ENCODE measurements at places on chromosomes 3 and 15.
A peak's percentile ranks its signal among the peaks of the same experiment; 100 is the strongest.

DNA sequence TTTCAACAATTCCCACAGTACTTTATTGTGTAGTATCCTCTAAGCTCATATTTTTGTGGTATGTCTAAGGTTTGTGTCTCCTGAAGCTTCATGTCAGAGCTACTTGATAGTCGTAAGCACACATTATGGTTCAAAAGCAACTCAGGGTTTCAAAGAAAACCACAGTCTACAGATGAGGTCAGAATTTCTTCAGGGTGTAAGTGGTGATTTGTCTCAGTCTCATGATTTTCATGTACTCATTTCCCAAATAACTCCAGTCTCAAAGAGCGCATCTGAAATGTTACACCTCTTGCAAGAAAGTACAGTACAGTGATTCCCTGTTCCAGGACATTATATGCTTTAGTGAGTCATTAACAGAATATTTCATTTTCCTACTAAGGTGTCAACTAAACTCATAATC is 47.5 kb upstream of the SSR3 start:
- DNase-seq: no peak

- no peak for DNase-seq
Measured at GRCh38 chr3:8745619-8746370, 12.2 kb downstream of the CAV3 start.

- no peak for DNase-seq
Measured at GRCh38 chr3:174749143-174749542, 110.0 kb upstream of the NAALADL2 start.

- peak; percentile 50 for DNase-seq
Measured at GRCh38 chr3:3798631-3799113, 559 bp upstream of the LRRN1 start.

- no peak for DNase-seq
Measured at GRCh38 chr3:97917813-97918536, 54.3 kb downstream of the RIOX2 start.

- DNase-seq: no peak
Measured at GRCh38 chr15:101055411-101055810, 136.3 kb downstream of the LRRK1 start.

DNA sequence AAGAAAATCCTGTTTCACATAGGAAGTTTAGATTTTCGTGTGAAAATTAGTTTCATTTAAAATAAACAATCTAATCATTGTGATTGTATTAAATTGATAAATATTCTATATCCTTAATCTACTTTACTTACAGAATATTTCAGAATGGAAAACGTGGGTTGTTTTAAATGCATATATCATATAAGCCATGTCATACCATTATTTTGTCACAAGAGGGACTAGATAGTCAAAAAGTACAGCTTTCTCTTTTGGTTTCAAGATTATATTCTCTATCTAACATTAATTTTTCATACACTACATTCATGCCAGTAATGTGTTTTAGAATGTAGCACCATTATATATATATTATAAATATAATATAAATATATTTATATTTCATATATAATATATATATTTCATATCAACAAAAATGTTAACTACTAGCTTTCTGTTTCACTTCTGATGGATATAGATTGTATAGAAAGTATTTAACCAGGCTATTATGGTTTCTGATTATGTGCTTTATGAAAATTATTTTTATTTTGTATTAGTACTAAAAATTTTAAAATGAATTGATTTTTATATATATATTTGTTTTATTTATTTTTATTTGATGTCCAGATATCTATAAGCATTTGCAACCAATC is 45.3 kb downstream of the OSTN start:
- no peak for DNase-seq

- no peak for DNase-seq
Measured at GRCh38 chr3:51295625-51296024, 89.5 kb upstream of the MANF start.

DNA sequence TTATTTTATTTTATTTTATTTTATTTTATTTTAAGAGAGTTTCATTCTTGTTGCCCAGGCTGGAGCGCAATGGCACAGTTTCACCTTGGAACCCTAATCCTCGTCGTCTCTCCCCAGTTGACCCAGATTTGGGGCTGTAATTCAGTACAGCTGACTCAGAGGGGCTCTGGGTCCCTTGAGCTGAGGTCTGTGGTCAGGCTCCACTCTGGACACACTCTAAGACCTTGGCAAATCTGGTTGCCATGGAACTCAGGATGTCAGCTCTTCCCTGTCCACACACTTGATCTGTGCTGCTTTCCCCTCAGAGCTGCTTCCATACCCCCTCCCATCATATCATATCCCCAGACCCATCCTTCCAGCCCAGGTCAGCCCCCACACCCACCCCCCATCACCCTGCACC is 675 bp upstream of the CYP11A1 start:
- DNase-seq: no peak

DNA sequence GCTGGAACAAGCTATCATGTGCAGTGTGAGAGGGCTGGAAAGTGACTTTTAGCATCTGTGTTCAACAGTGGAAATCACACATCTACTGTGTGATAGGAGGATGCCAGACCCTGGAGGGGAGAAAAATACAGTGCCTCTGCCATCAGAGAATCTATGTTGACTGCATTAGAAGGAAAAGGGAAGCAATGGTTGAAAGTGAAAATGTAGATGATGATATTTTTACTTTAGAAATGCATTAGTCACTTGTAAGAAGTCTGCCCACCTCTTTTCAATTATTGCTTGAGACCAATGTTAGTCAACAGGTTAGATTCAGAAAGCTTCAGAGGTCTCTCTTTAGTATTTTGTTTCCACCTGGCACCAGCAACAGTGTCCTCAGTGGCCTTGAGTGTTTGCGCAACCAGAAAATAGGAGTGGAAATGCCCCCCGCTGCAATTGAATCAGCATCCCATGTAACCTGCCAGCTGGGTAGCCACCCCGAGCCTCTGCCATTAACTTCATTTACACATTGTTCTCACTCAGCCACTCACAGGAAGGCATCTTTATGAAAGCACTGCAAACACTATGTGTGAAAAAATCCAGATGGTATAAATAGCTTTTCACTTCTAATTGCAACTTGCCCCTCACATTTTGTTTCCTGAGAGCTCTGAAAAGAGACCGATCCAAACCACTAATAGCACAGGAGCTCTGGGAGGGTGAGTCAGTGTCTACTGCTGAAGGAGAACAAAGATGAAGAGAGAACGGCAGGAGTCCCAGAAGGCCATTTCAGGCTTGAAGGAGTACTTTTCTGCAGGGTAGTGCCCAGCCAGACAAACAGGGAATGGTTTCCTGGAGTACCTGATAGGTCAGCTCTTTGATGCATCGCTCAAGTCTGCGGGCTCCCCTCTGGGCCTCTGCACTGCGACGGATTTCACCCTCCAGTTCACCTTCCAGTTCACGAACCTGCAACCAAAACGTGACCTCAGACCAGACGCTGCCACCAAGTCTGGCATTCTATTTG is 92.1 kb downstream of the HHLA2 start:
- DNase-seq: no peak

DNA sequence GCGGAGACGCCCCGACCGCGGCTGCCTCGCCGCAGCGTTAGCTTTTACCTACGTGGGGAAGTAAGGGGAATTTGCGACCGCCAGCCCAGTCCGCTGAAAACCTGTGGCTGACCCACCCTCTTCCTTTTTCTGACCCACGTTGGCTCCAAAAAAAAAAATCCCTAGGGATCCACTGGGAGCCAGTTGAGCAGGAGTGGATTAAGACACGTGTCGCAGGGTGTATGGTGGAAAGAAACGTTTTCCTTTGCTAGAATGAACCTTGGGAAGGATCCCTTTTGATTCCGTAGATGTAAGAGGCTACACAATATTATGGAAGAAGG is 575 bp upstream of the PCYT1A start:
- no peak for DNase-seq

- no peak for DNase-seq
Measured at GRCh38 chr3:64329037-64329436, 103.8 kb upstream of the PRICKLE2 start.

- DNase-seq: no peak
Measured at GRCh38 chr3:170889132-170889531, 19.1 kb upstream of the RPL22L1 start.

DNA sequence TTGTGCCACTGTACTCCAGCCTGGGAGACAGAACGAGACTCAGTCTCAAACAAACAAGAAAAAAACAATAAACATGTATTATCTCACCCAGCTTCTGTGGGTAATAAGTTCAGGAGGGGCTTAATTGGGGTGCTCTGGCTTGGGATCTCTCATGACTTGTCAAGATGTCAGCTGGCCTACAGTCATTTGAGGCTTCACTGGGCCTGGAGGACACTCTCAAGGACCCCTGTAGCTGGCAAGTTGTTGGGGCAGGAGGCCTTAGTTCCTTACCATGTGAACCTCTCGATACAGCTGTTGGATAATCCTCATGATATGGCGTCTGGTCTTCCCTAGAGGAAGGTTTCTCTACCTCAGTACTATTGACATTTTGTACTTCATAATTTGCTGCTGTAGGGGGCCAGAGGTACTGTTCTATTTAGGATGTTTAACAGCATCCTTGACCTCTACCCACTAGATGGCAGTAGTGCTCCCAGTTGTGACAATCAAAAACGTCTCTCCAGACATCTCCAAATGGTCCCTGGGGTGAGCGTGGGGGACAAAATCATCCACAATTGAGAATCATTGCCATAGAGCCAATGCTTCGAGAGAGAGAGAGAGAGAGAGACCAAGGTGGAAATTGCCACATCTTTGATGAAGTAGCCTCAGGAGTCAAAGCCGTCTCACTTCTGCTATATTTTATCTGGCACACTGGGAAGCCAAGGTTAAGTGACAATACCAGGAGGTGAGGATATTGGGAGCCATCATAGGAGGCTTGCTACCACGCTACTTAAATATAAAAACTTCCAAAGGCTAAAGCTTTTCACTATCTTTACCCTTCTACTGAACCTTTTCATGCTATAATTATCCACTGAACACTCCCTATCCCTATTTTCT is 23.9 kb upstream of the SLTM start:
- peak; percentile 15 for DNase-seq

GRCh38 chr15:22939051-22939450 is 41.1 kb downstream of the CYFIP1 start:
- no peak for DNase-seq

- no peak for DNase-seq
Measured at GRCh38 chr15:99762288-99762687, 29.1 kb upstream of the LYSMD4 start.

GRCh38 chr3:101527906-101528305 is 14.9 kb upstream of the SENP7 start:
- no peak for DNase-seq

- DNase-seq: no peak
Measured at GRCh38 chr3:189561256-189561655, 69.9 kb upstream of the TP63 start.

- DNase-seq: no peak
Measured at GRCh38 chr3:82055792-82056191, 294.3 kb upstream of the GBE1 start.

DNA sequence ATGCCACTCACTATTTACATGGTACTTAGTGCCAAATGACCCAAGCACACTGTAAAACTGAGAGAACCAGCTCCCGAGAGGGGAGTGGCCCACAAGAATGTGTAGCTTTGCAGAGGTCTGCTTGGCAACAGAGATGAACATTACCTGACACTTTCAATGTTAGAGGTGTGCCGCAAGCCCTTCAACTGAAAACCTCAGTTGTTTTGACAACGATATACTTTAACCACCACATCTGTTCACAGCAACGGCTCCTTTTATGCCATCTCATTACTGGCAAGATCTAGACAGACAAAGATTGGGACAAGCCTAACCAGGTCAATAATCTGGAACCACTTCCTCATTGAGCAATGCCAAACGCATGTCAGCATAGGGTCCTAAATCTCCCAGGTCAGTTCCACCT is 23.7 kb downstream of the NEK10 start:
- DNase-seq: no peak

- DNase-seq: no peak
Measured at GRCh38 chr3:25035526-25035925, 392.5 kb upstream of the RARB start.

GRCh38 chr3:45211466-45212094 is 14.5 kb downstream of the TMEM158 start:
- no peak for DNase-seq

DNA sequence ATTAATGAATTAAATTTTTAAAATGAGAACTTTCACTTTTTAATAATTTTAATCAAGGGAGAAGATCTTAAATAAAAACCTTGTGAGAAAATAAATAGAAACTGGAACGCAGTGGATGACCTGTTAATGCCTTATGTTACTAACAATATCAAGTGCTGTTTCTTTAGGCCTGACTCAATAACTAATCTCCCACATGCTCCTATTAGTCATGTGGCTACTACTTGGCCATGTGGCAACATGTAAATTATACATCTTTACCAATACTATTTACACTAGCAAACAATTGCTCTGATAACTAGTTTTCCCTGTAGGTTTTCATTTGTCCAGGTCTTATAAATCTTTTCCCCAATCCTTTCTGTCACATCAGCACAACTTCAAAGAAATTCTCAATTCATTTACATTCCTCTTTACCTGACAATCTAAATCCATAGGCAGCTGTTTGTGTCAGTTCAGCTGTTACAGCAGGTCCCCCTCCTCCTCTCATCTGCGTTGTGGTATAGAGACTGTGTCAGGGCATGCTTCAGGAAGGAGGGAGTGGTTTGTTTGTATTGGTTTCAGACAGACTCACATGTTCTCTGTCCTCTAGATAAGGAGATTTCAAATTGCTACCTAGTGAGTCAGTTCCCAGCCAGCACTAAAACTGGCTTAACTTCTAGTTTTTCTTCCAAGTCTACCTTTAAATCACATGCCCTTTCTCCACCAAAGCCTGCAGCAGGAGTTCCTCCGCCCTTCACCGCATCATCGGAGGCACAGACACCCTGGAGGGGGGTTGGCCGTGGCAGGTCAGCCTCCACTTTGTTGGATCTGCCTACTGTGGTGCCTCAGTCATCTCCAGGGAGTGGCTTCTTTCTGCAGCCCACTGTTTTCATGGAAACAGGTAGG is 11.3 kb upstream of the C3orf52 start:
- DNase-seq: no peak

DNA sequence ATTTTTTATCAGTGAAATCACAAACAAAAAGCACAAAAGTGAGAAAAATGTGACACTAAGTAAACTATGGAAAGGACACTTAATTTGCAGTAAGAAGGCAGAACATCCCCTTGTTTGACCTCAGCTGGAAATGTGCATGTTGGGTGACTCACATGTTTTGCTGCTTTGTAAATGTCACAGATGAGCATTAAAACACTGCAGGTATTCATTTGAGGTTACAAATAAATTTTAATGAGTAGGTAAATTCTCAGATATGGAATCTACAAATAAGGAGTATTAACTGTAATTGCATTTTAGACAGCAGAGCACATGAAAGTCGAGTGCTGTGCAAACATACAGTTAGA is 20.3 kb downstream of the CHMP2B start:
- DNase-seq: no peak

DNA sequence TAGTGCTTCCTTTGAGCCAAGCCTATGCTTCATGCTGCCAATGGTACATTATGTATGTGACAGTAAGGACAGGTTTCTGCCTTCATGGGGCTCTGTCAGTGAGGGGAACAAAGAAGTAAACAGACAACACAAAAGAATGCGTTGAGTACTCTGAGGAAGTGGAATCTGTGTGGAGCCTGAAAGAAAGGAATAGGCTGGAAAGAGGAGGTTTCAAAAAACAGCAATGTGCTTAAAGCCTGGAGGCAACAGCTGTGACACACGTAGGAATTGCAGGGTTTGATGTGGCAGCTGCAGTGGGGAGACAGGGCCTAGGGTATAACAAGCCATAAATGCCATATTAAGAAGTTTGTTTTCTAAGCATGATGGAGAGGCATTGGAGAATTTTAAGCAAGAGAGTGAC is 316.7 kb downstream of the CLSTN2 start:
- DNase-seq: no peak

GRCh38 chr3:108602249-108602934 is 12.9 kb downstream of the DZIP3 start:
- DNase-seq: no peak
